Motor neuron (in vitro differentiated cells): ENCODE measurements at places on chromosomes 6 and 20. TPM values are rescaled to one million over a fixed set of nuclear protein-coding genes. Genes with fewer than 3 reads are reported as not detected.

The DAAM2 gene
- total RNA-seq = 11.3 and 15.4 TPM in 2 replicates

The DLK2 gene
- 4.9 and 5.3 TPM in 2 replicates for total RNA-seq

The MYBL2 gene
- total RNA-seq = 32.3 and 38.2 TPM in 2 replicates

The STX7 gene
- 27.5 and 32.0 TPM in 2 replicates for total RNA-seq

The PTCHD4 gene
- total RNA-seq = 12.7 and 13.3 TPM in 2 replicates

The KIAA1755 gene
- total RNA-seq = 0.23 and 0.33 TPM in 2 replicates

The EMILIN3 gene
- total RNA-seq = 1.0 TPM in 2 replicates

The DUSP15 gene
- total RNA-seq = 1.8 and 2.1 TPM in 2 replicates

The GPX5 gene
- total RNA-seq = 0.09 TPM in 1 of 2 replicates, not detected in the other

The TUBB2B gene
- total RNA-seq = 1,192 and 1,238 TPM in 2 replicates

The DNAH8 gene
- total RNA-seq = 0.14 TPM in 1 of 2 replicates, not detected in the other

The FAM209B gene
- total RNA-seq = not detected in 2 replicates

The C6orf15 gene
- total RNA-seq = not detected in 2 replicates

The C6orf89 gene
- total RNA-seq = 22.2 and 24.5 TPM in 2 replicates

The FNDC1 gene
- 50.8 and 95.2 TPM in 2 replicates for total RNA-seq

The HLA-DPB1 gene
- 2.6 and 6.3 TPM in 2 replicates for total RNA-seq

The VWA7 gene
- 1.7 and 2.9 TPM in 2 replicates for total RNA-seq

The METTL24 gene
- not detected in 2 replicates for total RNA-seq

The LPIN3 gene
- 9.0 and 9.7 TPM in 2 replicates for total RNA-seq

The CD83 gene
- 39.3 and 45.9 TPM in 2 replicates for total RNA-seq
